ENCODE measurements at places on chromosomes 2 and 18.

DNA sequence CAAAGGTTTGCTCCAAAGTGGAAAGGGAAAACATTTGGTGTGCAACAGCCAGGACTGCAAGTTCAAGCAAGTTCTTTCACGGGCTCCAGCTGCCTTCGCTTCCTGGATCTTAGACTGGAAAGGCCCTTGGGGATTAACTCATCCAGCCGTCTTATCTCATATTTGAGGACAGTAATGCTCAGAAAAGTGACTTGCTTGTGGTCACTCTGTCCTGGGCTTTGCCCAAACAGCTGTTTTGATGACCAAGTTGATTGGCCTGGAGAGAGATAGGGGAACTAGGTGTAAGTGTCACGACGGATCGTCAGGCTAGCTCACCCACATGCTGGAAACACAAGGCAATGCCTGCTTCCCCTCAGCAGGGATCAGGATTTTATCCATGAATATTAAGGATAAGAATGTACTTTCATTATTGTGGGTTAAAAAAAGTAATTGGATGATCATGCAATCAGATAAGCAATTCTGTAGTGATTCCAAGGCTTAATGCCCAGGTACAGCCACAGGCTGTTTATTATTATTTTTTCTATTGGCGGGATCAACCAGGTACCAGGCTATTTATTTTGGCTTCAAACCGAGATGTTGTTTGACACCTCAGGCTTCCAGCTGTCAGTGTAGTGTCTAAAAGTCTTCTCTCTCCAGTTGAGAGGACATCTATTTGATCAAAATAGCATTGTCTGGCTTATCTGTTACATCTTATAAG lies 162.5 kb upstream of the EPAS1 start:
- no peak for DNase-seq

DNA sequence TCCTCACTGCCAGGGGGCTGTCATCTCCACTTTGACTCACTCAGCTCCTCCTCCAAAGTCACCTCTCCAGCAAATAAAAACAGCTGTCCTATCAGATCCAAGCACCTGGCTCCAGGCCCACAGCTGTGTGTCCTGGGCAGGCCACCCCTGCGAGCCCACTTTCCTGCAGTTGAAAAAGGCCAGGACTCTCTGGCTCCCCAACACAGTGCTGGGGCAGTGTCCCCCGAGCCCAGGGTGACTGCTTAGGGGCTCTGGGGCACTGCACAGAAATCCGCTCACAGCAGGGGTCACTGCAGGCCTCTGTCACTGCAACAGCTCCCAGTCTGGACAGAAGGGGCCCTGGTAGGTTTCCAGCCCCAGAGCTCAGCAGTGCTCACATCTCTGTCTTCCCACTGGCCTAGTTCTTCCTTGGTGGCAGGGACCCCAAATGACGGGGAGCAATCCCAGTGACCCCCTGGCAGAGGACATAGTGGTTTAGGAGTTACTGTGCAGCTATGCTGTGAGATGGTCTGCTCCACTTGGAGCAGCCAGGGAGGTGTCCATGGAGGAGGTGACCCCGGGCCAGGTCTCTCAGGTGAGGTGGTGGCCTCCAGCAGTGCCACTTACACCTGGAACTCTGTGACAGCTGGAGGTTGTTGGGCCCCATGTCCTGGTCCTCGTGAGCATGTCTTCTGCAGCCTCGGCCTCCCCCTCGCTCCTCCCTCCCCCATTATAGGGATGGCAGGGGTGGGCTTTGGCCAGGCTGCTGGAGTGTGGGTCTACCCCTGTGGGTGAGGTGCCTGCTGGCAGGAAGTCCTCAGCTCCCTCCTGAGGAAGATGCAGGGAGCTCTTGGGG lies 35.5 kb downstream of the HS6ST1 start:
- no peak for DNase-seq

DNA sequence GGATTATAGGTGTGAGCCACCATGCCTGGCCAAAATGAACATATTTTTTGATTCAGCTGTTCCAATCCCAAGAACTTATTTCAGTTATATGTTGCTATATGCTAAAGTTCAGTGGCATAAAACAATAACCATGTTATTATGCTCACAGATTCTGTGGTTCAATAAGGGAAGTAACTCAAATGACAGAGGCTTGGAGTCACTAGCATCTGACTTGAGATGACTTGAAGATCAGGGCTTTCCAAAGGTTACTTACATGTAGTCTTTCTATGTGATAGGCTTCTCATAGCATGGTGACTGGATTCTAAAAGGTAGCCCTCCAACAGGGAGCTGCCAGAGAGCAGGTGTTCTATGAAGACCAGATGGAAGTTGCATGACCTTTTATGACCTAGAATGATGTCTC lies 17.2 kb downstream of the CLK1 start:
- DNase-seq = no peak

DNA sequence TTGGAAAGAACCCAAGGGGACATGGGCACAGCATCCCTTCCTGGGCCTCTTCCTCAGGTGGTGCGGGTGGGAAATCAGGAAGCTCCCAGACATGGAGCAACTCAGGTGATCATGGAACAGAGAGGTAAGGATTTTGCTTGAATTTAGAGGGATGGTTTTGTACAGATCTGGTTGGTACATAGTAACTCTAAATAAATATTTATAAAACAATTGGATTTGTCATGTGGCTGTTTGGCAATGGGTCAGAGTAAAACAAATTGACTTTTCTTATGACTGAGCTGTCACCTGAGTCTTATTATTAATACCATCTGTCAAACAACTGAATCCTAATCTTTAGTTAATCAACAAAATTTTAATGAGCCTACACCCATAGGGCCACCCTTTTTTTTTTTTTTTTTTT lies 19.4 kb upstream of the TMEM178A start:
- no peak for DNase-seq

DNA sequence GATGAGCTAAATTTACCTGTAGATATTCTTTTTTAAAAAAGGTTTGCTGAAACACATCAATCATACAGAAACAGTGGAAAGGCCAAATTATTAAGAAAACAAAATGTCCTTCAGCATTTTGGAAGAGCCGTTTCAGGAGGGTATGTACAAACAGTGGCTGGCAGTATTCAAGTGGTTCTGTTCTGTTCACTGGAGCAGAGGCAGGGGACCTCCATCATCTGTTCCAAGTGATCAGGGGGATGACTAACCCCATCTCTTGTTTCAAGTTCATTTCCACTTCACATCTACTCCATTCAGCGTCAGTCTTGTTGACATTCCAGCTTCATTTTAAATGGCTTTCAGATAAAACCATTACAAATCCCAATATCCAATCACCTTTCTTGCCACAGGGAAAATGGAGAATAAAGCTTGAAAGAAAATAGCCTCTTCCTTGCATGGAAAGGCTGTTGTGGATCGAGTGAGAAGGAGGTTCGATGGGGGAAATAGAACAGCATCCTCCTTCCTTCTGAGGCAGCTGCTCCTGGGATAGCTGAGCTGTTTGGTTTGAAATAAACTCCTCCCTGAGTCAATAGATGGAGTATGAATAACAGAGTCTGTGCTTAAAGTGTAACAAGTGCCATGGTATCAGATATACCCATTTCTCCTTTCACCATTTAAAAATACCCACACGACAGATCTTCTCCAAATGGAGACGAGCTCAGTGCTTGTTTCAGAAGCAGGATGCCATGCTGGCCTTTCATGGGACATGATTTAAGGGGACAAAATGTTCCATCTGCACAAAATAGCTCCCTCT lies 63.7 kb upstream of the OTOF start:
- DNase-seq = no peak

DNA sequence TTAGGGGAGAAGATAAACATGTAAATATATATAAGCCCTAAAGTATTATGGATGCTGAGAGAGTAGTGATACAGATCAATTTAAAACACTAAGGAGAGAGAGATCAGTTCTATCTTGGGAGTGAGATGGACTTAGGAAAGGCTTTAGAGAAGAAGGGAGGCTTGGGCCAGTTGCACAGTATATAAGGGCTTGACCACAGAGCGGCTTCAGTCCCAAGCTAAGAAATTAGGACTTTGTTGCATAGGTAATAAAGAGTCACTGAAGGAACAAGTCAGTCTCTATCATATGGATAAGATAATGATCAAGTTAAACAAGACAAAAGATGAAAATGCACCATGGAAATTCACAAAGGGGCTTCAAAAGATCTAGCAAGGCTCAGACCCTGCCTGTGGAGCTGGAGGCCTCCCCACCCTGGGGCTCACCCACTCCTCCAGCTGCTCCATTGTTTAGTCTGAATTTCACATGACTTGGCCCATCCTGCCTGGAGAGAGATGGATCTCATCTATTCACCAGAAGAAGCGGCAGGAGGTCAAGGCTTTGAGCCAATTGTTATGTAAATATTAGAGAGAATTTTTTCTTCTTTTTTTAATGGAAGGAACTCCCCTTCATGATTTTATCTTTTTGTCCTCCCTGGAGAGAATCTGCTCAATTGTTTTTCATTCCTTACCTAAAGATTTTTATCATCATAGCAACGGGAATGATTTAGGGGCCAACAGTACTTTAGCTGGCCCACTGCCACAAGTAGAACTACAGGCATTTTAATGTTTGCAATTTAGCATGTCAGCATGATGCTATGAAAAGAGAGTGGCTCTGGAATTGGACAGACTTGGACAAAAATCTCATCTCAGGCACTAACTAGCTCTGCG lies 44.0 kb downstream of the GYPC start:
- no peak for DNase-seq

DNA sequence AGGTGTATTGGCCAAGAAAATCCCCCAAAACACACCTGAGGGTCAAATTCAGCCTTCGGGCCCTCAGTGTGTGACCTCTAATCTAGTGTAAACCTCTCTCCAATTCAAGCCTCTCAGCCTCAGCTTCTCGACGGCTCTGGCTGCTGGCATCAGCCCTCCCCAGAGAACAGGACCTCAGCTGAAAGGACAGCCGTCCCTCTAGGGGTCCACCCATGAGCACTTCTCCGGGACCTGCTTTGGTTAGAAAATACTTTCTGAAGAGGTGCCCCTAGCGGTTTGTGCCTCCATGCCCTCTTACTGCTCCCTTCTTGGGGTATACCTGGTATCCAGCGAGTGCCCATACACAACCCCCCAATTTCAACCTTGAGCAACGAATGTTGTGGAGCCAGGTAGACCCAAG lies 48.8 kb downstream of the INHBB start:
- no peak for DNase-seq

DNA sequence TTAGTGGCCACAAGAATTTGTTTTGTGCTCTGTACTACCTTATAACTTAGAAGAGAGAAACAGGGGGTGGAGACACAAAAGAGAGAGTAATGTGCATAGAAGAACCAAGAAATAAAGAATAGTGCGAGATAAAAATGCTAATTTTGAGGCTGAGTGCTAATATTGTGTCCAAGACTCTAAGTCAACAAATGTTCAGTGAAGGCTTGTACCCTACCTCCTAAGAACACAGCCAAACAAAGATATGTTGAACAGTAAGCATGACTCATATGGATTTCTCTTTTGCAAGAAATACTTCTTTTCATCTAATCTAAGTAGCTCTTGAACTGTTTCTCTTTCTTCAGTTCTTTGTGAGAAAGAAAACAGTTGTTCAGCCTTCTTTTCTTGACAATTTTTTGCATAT lies 45.2 kb downstream of the GAREM1 start:
- no peak for DNase-seq

GRCh38 chr2:234587341-234588053 lies 90.6 kb upstream of the ARL4C start:
- no peak for DNase-seq

GRCh38 chr18:6649421-6650126 lies 79.9 kb upstream of the ARHGAP28 start:
- DNase-seq = no peak

GRCh38 chr18:79026491-79026890 lies 42.7 kb upstream of the ATP9B start:
- DNase-seq = no peak

DNA sequence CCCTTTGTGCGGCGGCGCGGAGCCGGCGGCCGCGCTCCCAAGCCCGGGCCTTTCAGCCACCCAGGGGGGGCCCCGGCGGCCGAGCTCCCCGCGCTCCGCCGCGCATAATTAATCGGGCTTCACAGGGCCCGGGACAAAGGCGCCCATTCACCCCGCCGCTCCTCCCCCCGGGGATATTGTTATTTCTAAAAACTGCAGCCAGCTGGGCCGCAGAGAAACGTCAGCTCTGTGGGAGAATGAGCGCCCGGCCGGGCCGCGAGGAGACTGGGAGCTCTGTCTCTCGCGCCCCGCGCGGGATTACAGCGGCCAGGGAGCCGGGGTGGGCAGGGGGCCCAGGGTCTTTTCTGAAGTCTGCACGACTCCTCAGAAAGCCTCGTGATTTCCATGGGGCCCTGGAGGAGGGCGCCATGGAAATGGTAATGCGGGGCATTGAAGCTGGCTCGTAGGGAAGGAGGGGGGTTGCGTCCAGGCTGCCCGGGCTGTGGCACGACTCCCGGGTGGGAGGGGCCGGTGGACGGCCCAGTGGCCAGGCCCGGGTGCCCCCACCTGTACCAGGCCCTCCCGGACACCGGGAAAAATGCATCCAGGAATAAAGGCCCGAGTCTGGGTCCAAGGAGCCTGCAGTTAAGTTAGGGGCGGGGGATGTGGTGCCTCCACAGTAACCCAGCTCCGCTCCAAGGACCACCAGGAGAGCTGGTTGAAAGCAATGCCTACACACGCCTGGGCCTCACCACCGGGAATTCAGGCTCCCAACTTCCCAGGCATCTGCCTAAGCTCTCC lies 125.3 kb downstream of the ZFP36L2 start:
- no peak for DNase-seq

DNA sequence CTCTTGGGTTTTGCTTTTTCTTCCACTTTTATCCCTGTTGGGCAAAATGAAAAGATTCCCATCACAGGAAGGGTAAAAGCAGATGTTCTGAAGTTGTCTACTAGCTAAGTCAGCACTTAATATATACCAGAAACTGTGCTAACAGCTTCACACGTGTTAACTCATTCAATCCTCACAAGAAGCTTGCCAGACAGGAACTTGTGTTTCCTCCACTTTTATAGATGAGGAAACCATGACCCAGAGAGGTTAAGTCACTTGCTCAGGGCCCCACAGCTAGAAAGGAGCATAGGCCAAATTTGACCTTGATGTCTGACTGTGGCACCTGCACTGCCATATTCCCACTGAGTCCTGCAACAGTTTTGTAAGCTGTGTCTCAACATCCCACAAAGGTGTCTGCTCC lies 76.8 kb upstream of the EPC2 start:
- no peak for DNase-seq

DNA sequence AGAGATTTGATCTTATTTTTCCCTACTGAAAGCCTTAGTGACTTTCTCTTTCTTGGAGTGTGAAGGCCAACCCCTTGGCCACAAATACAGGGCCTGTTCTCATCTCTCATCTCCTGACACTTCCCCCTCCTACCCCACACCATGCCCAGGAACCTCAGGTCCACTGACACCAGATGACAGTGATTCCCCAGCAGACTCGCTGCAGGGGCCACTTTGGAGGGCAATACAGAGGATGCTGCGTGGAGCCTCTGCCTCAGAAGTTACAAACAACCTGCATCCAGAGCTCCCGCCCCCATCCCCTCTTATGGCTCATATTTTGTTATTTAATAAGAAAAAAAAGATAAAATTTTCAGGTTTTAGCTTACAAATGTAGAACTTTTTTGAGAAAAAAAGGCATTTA lies 70.1 kb upstream of the LGALSL start:
- DNase-seq = no peak
